ENCODE measurements at places on chromosomes 16 and 17.

GRCh38 chr16:48164907-48165715 is 9.3 kb upstream of the ABCC12 start:
- no peak overlapping the region for H3K27ac ChIP-seq
- H3K27me3 ChIP-seq, result peaks cover 3% of the 10 kb centered on the region
- H3K36me3 ChIP-seq, result no peaks in the 10 kb centered on the region
- H3K4me1 ChIP-seq, result peaks cover 8% of the 10 kb centered on the region
- DNase-seq, result peak; percentile 56

DNA sequence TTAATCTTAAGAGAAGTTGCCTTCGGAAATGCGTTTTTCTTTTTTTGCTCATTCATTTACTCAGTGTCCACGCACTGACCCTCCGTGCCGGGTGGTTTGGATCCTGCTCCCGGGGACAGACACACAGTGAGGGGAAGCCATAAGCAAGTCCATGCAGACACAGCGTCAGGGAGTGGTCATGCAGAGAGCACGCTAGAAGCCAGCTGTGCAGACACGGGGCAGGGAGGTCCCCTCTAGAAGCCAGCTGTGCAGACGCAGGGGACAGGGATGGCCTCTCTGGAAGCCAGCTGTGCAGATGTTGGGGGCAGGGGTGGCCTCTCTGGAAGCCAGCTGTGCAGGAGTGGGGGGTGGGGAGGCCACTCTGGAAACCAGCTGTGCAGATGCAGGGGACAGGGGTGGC is 4.8 kb downstream of the GAA start:
- no peaks in the 10 kb centered on the region for H3K36me3 ChIP-seq
- no peak overlapping the region for H3K27ac ChIP-seq
- no peak overlapping the region for H3K4me3 ChIP-seq
- H3K4me1 ChIP-seq, result peaks cover 15% of the 10 kb centered on the region

GRCh38 chr17:78378225-78379130 is at the start of gene PGS1:
PGS1 (plus strand) TSS chr17:78378649; CDS start chr17:78378666, 17 bp downstream.
- DNase-seq, result peak; percentile 79
- peak within 1 kb of the TSS; percentile 95 for H3K4me3 ChIP-seq
- H3K36me3 ChIP-seq, result peaks cover 27% of the 10 kb centered on the region
- no peaks in the 10 kb centered on the region for H3K27me3 ChIP-seq

- no peak for DNase-seq
- H3K27me3 ChIP-seq, result peaks cover 42% of the 10 kb centered on the region
- H3K36me3 ChIP-seq, result no peaks in the 10 kb centered on the region
- no peak overlapping the region for H3K4me3 ChIP-seq
- no peak overlapping the region for H3K27ac ChIP-seq
These were observed 421.5 kb downstream of the SOX9 start for GRCh38 chr17:72542317-72542716.

GRCh38 chr17:72788950-72789585 is 303.4 kb downstream of the SLC39A11 start:
- no peak overlapping the region for H3K27ac ChIP-seq
- H3K36me3 ChIP-seq, result peaks cover 26% of the 10 kb centered on the region
- no peaks in the 10 kb centered on the region for H3K27me3 ChIP-seq

- no peak overlapping the region for H3K27ac ChIP-seq
- DNase-seq, result no peak
- H3K27me3 ChIP-seq, result peaks cover 28% of the 10 kb centered on the region
- no peaks in the 10 kb centered on the region for H3K36me3 ChIP-seq
- H3K4me1 ChIP-seq, result peaks cover 53% of the 10 kb centered on the region
These were observed 56.8 kb downstream of the B9D1 start for GRCh38 chr17:19305761-19306159.

DNA sequence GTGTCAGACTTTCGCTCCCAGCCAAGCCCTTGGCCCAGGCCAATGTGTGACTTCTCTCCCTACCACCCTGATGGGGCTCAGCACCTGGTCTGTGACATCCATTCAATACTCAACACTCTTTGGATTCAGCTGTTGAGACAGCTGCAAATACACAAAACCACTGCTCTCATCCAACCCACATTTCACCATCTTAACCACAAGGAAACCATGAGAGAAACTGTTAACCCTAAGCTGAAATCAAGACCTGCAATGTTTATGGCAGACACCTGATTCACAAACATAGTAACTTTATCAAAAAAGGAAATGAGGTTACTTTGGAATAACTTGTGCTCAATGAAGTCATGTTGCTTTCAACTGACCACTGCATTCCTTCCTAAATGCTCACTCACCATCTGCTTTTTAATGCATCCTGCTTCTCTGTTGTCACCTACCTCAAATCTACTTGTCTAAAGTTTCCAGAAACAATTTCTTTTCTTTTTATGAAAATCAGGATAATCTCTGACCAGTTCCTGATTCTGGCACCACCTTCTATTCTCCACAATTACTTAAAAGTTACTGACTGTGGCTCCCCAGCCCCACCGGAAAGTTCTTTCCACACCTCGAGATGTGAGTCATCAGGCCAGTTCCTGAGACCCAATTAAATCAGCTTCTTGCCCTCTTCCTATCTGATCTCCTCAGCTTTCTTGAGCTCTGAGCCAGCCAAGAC is 88.2 kb downstream of the NOG start:
- H3K27me3 ChIP-seq, result peaks cover 29% of the 10 kb centered on the region
- H3K27ac ChIP-seq, result no peak overlapping the region
- no peaks in the 10 kb centered on the region for H3K36me3 ChIP-seq
- H3K4me3 ChIP-seq, result no peak overlapping the region

- peak; percentile 73 for DNase-seq
- H3K27ac ChIP-seq, result peak overlapping the region; percentile 96
- peak overlapping the region; percentile 81 for H3K4me3 ChIP-seq
These were observed 5.4 kb upstream of the NFATC3 start for GRCh38 chr16:68079626-68080344.

DNA sequence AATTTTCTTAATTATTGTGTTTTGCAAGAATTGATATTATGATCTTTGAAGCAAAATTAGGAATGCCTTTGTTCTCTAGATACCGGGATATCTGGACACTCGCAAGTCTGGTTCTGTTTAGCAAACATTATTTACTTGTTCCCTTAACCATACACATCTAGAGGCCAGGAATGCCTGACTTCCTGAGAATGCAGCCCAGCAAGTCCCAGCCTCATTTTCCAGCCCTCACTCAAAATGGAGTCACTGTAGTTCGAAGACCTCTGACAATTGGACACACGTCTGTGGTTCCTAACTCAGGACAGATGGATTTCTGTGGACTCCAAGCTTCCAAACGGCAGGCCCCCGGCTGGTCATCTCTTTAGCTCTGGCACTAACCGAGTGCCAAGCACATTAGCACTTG is 355.4 kb upstream of the RBFOX1 start:
- H3K27ac ChIP-seq, result no peak overlapping the region
- H3K4me3 ChIP-seq, result no peak overlapping the region
- H3K36me3 ChIP-seq, result no peaks in the 10 kb centered on the region
- no peaks in the 10 kb centered on the region for H3K4me1 ChIP-seq

- no peaks in the 10 kb centered on the region for H3K36me3 ChIP-seq
- peak overlapping the region; percentile 80 for H3K4me3 ChIP-seq
- H3K4me1 ChIP-seq, result peaks cover 33% of the 10 kb centered on the region
- DNase-seq, result no peak
- peaks cover 2% of the 10 kb centered on the region for H3K27me3 ChIP-seq
These were observed 1.5 kb downstream of the ENPP7 start for GRCh38 chr17:79732254-79732653.

DNA sequence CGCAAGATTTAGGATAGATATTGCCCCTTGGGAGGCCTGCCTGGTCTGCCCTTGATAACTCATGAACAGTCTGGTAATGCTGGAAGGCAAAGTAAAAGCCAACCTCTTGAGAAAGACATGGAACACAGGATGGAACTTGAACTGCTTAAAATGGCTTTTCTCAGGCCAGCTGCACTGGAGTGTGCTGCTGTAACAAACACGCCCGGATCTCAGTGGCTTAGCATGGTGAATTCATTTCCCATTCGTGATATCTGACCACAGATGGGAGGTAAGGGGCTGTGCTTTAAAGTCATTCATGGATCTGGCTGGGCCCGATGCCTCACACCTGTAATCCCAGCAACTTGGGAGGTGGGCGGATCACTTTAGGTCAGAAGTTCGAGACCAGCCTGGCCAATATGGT is 113.2 kb downstream of the WWOX start:
- no peak overlapping the region for H3K4me3 ChIP-seq
- H3K4me1 ChIP-seq, result no peaks in the 10 kb centered on the region
- H3K36me3 ChIP-seq, result peaks cover 2% of the 10 kb centered on the region
- DNase-seq, result no peak
- no peaks in the 10 kb centered on the region for H3K27me3 ChIP-seq

DNA sequence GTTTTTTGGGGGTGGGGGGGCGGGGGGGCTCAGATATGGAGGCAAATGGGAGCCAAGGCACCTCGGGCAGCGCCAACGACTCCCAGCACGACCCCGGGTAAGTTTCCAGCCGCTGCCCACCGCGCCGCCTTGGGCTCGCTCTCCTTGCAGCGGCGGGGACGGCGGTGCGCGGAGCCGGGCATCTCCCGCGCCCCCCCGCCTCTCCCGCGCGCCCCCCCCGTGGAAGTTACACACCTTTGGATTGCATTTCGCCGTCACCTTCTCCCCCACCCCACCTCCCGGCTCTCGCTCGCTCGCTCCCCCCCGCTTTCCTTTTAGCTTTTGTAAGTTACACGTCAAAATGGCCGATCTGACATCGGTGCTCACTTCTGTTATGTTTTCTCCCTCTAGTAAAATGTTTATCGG is 387 bp downstream of the MSI2 start:
- H3K36me3 ChIP-seq, result peaks cover 13% of the 10 kb centered on the region
- peak overlapping the region; percentile 93 for H3K4me3 ChIP-seq
- peaks cover 64% of the 10 kb centered on the region for H3K4me1 ChIP-seq
- DNase-seq, result peak; percentile 34

- H3K4me3 ChIP-seq, result no peak overlapping the region
- no peak for DNase-seq
- H3K27me3 ChIP-seq, result peaks cover 8% of the 10 kb centered on the region
- H3K4me1 ChIP-seq, result no peaks in the 10 kb centered on the region
- no peak overlapping the region for H3K27ac ChIP-seq
These were observed 50.6 kb downstream of the TEKT5 start for GRCh38 chr16:10644092-10644491.

DNA sequence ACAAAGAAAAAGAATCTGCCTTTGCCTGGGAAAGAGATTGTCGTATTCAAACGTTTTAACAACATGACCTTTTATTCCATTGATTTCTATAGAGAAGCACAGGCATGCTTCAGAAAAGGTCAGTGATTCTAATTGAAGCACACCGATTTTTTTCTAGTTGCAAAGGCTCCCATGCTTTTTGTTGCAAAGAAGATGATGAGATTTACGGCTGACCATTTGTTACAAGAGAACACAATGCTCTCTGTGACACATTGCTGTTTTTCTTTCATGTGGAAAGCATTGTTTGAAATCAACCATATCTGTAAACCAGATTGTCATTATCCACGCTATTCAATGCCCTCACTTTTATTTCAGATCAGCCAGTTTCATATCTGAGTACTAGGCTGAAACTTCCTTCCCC is 99.8 kb downstream of the NLK start:
- H3K27ac ChIP-seq, result no peak overlapping the region
- no peak for DNase-seq
- no peak overlapping the region for H3K4me3 ChIP-seq
- H3K4me1 ChIP-seq, result no peaks in the 10 kb centered on the region
- H3K27me3 ChIP-seq, result no peaks in the 10 kb centered on the region

DNA sequence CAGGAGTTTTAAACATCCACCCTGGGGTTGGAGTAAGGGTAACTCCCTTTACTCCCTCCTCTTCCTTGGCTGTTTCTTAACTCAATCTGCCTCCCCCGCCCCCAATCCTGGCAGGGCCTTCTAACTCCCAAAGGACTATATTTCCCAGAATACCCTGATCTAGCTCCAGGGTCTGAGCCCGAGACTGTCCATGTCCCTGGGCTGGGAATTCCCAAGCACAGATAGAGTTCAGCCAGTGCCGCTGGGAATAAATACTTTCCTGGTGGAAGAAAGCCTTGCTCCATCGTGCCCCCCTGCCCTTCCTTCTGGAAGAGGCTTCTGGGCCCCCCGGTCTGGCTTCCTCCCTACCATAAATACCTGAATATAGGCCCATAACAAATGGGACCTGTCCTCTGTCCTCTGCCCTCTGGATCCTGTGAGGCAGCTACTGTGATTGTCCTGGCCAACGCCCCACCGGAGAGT is 10.2 kb downstream of the BAHCC1 start:
- H3K4me1 ChIP-seq, result peaks cover 8% of the 10 kb centered on the region
- peaks cover 2% of the 10 kb centered on the region for H3K36me3 ChIP-seq
- no peak overlapping the region for H3K4me3 ChIP-seq
- peaks cover 89% of the 10 kb centered on the region for H3K27me3 ChIP-seq

DNA sequence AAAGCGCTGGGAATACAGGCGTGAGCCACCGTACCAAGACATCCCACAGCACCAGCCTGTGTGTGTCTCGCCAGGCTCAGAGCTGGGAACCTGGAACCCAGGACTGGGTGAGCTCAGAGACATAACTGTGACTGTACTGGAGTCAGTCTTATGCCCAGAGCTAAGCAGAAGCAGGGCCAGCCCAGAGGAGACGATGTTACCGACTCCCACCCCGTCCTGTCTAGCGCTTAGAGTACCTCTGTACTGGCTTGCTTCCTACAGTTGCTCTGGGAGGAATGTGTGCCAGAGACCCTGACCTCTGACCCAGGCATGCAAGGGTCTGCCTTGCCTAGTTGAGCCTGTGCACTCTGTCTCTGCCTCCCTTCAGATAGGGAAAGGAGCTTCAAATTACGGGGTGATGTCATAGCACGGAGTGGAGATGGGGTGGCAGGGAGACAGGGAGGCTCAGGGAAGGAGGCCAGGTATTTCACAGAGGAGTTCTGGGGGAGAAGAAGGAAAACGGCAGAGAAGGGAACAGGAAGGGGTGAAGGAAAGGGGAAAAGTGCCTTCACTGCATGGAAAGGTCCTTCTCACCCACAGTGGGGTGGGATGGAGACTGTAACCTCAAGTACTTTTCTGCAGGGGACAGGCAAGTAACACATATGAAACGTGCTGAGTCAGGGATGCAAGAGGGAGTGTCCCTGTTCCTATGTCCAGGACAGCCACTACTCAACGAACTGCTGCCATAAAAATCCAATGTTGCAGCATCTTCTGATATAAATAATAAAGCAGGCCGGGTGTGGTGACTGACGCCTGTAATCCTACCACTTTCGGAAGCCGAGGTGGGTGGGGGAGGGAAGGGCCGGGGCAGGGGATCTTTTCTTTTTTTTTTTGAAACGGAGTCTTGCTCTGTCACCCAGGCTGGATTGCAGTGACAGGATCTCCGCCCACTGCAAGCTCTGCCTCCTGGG is 5.8 kb upstream of the ARMC5 start:
- H3K4me3 ChIP-seq, result no peak overlapping the region
- peak overlapping the region; percentile 86 for H3K27ac ChIP-seq
- H3K4me1 ChIP-seq, result peaks cover 61% of the 10 kb centered on the region
- DNase-seq, result no peak
- H3K36me3 ChIP-seq, result no peaks in the 10 kb centered on the region

DNA sequence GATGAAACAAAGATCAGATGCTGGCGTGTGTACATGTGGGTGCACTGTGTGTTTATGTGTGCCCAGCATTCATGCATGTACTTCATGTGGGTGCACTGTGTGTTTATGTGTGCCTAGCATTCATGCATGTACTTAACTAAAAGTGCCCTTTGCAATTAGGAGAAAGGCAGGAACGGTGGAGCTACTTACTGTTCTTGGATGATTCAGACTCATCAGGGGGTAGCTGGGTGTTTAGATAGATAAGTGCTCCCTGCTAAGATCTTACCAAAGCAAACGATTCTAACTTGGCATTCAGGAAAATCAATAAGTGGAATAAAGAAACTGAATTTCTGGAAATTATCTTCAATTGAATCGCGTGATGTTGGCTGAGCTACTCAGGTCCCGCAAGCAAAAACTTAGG is 8.6 kb upstream of the MYH2 start:
- no peaks in the 10 kb centered on the region for H3K36me3 ChIP-seq
- H3K27ac ChIP-seq, result no peak overlapping the region
- no peak for DNase-seq
- peaks cover 8% of the 10 kb centered on the region for H3K27me3 ChIP-seq
- H3K4me3 ChIP-seq, result no peak overlapping the region

GRCh38 chr17:9557857-9558256 is 17.8 kb downstream of the STX8 start:
- H3K4me3 ChIP-seq, result no peak overlapping the region
- H3K27me3 ChIP-seq, result no peaks in the 10 kb centered on the region
- H3K36me3 ChIP-seq, result no peaks in the 10 kb centered on the region
- no peak overlapping the region for H3K27ac ChIP-seq
